ENCODE measurements at places on chromosomes 11 and 22.

GRCh38 chr22:47112994-47113852 is 350.8 kb downstream of the TBC1D22A start:
- no peak for DNase-seq

- DNase-seq: no peak
These were observed 70.1 kb downstream of the ARL14EP start for GRCh38 chr11:30393012-30393411.

- no peak for DNase-seq
These were observed 352.7 kb upstream of the MPPED2 start for GRCh38 chr11:30938810-30939209.

DNA sequence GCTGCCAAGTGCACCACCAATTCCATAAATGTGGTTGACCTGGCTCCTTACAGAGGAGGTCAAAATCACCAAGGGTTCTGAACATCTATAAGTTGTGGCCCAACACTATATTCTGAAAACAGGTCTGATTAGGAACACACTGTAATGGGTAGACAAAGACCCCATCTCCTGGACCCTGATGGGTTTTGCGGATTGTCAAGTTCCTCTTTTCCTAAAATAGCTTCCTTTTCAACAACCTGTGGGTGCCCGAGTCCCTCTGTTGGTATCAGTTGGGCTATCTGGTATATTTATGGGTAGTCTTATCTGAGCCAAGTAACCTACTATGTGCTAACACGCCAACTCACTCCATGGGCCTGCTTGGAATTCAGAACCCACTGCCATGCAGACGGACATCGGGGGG is 9.9 kb upstream of the CACNG2 start:
- DNase-seq: no peak

GRCh38 chr11:45644981-45645889 is 20.2 kb downstream of the CHST1 start:
- DNase-seq: no peak

DNA sequence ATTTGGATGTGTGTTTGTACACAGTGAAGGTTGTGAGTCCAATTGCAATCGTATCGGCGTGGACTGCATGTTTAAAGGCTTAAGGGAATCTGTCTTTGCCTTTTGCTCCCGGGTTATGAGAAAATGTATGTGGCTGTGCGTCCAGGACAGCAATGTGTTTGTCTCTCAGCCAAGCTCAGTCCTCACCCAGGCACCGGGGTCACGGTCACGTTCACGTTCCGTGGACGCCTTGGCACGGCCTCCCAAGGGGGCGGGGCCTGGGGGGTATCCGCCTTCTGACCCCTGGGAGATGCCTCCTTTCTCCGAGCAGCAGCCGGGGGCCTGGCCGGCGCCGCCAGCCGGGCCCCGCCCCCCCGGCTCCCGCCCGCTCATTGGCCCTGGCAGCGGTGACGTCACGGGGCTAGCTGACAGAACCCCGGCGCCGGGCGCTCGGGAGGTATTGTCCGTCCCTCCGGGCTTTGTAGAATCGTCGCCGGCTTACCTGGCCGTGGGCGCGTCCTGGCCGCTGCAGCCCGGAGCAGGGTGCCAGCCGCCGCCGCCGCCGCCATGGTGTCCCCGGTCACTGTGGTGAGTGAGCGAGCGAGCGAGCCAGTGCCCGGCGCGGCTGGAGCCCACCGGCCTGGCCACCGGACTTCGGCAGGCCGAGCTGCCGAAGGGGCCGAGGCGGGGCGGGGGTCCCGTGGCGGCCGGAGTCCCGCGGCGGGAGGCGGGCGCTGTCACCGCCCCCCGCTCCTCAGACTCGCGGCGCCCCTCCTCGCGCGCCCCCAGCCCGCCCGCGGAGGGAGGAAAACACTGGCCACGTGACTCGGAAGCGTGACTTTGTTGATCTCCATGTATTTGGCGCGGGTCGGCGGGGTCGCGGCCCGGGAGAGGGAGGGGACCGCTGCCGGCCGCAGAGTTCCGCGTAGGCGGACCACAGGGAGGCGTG is at the start of gene TMEM86A:
Gene TMEM86A, plus strand, starts transcription at position 439 of the 928 bp plus-strand sequence. Its CDS starts 108 bp downstream, at position 547.
- no peak for DNase-seq

DNA sequence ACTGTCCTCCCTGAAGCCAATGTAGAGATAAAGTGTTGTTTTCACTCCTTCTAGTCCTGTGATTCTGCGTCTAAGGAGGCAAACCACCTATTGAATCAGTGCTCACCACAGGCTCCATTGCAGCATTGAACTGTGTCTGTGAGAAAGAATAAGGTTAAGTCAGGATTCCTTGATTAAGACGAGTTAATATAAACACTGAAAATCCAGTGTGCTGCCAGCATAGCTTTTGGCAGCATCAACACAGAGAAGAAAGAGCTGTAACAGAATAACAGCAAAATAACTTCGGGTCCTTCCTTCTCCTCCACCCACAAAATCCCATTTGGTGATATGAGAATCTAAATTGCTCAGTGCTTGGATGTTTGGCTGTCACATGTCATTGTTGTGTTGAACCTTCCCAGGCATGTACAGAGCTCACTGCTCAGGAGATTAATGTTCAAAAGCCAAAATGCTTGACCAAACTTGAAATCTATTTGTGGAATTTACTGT is 185.2 kb upstream of the DDI1 start:
- DNase-seq: no peak

DNA sequence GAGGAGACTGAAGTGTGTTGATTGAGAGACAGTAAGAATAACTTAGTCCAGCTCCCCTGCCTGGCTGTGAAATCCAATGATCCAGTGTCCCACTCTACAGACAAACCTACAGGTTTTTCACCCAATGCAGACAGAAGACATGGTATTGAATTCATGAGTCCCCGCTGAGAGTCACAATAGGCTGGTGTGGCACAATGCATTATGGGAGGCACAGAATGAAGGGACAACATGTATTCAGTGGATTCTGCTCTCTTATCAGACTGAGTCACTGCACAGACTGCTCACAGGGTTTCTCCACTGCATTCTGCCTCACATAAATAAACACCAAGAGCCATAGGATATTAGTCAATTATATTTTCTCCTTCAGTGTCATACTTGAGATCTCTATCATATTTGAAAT is 55.2 kb upstream of the TOP3B start:
- DNase-seq: no peak

DNA sequence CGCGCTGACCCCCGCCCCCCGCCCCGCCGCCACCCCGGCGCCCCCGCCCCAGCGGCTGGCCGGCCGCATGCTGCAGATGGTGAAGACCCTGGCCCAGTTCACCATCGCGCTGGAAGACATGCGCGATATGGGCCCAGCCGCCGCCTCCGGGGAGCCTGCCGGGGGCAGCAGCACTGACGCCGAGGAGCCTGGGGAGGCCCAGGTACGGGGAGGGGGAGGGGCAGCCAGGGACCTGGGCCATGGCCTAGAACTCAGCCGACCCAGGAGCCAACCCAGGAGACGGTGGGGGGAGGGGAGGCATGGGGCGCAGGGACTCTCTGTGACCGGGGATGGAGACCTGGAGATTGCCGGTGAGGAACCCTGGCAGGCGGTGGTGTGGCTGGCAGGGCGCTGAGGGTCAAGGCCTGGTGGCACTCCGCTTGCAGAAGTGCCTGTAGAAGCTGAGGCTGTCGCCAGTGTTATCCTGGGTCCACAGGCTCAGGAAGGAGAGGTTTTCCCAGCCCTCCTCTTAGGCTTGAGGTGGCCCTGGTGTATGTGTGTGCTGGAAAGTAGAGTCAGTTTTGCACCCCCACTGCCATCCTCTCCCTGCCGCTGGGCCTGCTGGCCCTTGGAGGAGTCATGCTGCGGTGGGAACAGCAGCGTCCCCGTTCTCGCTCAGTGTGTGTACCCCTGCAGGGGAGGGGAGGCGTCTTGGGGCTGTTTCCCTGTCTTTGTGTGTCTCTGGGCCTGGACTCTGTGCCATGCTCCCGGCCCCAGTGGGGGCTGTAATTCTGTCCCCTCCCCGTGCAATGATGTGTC is 32.9 kb upstream of the RELT start:
- no peak for DNase-seq

DNA sequence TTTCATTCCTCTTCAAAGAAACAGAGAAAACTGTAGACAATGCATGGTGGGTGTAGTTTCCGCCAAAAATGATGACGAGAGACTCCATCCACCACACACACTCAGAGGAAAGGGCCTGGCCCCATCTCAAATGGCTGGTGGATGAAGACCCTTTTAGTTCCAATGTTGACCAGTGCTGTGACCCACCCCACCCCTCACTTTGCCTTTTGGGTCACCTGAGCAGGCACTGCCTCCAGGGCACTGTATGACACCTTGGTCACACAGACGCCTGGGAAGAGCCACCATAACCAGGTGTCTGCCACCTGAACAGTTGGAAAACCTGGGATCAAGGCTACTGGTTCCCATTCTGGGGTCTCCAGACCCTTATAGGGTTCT is 121.3 kb downstream of the MPPED1 start:
- DNase-seq: no peak

GRCh38 chr22:46040471-46041465 is 63.8 kb upstream of the WNT7B start:
- no peak for DNase-seq

- no peak for DNase-seq
These were observed 57.4 kb upstream of the NUP160 start for GRCh38 chr11:47905358-47906059.

GRCh38 chr11:103007521-103007920 is 52.0 kb upstream of the MMP13 start:
- no peak for DNase-seq

GRCh38 chr11:67253872-67254624 is 12.2 kb upstream of the GRK2 start:
- no peak for DNase-seq

DNA sequence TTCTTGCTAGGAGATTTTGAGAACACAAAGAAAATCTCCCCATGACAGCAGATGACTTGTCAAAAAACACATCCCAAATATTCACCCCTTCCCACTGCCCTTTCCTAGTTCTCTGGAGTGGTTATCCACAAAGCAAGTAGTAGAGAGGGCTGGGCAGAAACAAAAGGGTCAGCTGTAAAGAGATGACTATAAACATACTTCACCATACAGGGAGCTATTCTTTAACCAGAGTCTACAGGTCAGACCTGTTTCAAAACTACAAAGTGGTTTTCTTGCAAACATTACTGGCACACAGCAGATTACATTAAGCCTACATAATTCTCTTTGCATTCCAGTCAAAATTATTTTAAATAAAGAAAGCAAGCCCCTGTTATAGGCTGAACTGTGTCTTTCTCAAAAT is 47.7 kb upstream of the NFRKB start:
- no peak for DNase-seq

DNA sequence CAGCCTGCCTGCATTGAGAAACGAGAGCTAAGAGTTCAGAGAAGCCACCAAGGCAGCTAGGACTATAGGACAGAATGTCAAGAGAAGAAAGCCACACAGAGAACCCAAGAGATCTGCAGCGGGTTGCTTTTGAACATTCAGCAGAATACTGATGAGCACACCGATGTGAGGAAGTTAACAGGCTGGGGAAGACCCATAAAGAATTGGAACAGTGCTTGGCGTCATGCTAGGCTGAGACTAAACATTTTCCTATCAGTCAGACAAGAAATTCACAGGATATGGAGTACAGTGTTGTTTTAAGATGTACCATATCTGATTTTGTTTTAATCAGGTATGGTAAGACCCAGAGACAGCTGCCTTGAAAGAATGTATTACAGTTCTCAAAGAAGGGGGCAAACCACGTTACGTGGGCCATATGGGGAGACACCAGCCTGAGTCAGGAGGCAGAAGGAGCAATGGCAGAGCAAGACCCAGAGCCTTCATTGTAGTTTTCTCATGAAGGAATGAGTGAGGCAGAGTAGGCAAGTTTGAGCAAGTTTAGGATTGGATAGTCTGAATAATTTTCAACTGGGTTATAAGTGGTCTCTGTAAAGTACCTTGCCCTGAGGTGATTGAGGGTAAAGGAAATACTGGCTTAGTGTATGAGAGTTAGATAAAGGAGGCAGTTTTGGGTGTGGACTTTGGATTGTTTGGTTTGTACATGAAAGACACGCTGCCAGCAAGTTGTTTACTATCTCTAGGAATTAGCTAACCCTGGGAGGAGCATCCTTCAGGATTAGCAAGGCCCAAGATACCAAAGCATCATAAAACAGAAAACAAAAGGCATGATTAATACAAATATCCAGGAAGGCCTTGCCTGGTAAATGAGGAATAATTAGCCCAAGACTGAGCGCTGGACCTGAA is 14.3 kb downstream of the LRRC75B start:
- peak; percentile 55 for DNase-seq

DNA sequence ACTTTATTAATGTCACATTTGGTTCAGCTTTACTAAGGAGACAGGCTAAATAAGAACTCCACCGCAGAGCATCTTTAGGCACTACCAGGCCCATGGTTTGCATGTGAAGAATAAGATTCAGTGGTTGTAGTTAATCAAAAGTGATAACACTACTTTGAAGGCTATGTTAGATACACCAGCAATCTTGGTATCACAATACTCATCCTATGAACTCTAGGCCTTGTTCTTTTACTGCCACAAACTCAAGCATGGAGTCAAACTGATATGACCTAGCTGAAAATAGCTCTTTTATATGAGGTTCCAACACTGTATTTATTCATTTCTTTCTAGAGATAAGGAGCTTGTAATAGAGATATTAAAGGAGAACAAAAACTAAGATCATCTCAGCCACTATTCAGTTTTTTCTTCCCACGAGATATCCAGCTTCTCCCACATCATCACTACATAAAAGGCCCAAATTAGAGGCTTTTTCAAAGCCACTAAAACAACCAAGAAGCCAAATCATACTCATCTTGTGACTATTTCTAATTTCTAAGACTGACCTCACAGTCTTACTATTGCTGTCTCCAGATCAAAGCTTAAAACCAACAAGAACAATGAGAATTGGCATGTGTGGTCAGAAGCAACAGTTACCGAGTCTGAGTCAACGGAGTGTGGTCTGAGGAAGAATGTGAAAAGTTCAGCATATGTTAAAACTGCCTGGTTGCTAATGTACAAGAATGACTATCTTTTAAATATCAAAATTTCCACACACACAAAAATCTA is 25.1 kb upstream of the GUCY1A2 start:
- peak; percentile 98 for DNase-seq

- DNase-seq: no peak
These were observed 137.5 kb upstream of the SYT13 start for GRCh38 chr11:45423475-45424120.

GRCh38 chr11:62139526-62140303 is 15.9 kb downstream of the INCENP start:
- no peak for DNase-seq

- DNase-seq: no peak
These were observed 5.5 kb downstream of the UPK2 start for GRCh38 chr11:118961591-118961990.

GRCh38 chr11:93524173-93524536 is 19.0 kb downstream of the SMCO4 start:
- no peak for DNase-seq

DNA sequence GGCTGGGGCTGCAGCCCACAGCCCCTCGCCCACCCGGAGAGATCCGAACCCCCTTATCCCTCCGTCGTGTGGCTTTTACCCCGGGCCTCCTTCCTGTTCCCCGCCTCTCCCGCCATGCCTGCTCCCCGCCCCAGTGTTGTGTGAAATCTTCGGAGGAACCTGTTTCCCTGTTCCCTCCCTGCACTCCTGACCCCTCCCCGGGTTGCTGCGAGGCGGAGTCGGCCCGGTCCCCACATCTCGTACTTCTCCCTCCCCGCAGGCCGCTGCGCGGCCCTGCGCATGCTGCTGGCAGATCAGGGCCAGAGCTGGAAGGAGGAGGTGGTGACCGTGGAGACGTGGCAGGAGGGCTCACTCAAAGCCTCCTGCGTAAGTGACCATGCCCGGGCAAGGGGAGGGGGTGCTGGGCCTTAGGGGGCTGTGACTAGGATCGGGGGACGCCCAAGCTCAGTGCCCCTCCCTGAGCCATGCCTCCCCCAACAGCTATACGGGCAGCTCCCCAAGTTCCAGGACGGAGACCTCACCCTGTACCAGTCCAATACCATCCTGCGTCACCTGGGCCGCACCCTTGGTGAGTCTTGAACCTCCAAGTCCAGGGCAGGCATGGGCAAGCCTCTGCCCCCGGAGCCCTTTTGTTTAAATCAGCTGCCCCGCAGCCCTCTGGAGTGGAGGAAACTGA is 731 bp downstream of the GSTP1 start:
- peak; percentile 16 for DNase-seq

Measured in GM04503 (cell line).